ENCODE measurements at places on chromosomes 5 and 9. TPM values are rescaled to one million over a fixed set of nuclear protein-coding genes. Genes with fewer than 3 reads are reported as not detected.

Gene GNE
- 28.3 TPM for polyA plus RNA-seq

Gene NREP
- polyA plus RNA-seq: 35.1 TPM

Gene ZDHHC11
- 1.1 TPM for polyA plus RNA-seq

Gene SHC3
- polyA plus RNA-seq: 10.9 TPM

Gene BHMT
- 0.47 TPM for polyA plus RNA-seq

Gene PCA3
- not detected for polyA plus RNA-seq

Gene C5orf15
- polyA plus RNA-seq: 16.7 TPM

Gene TLX3
- polyA plus RNA-seq: not detected

Gene SIMC1
- 72.7 TPM for polyA plus RNA-seq

Gene NINJ1
- 135 TPM for polyA plus RNA-seq

Gene GPBP1
- polyA plus RNA-seq: 92.6 TPM

Gene PCDHB7
- 0.92 TPM for polyA plus RNA-seq

Gene CDH9
- polyA plus RNA-seq: 0.13 TPM

Gene STPG3
- polyA plus RNA-seq: not detected

Gene NR5A1
- 110 TPM for polyA plus RNA-seq

Gene ROR2
- polyA plus RNA-seq: 7.9 TPM

Gene FOXD4L5
- polyA plus RNA-seq: not detected

Gene IL13
- not detected for polyA plus RNA-seq

Gene CCDC180
- 18.4 TPM for polyA plus RNA-seq

Gene AP3S1
- 121 TPM for polyA plus RNA-seq

Gene TRIM36
- 1.6 TPM for polyA plus RNA-seq

Gene CYLC2
- polyA plus RNA-seq: not detected

Gene ENHO
- 0.24 TPM for polyA plus RNA-seq

Gene TAL2
- polyA plus RNA-seq: not detected

Gene SREK1
- 56.0 TPM for polyA plus RNA-seq

Gene PCDHA7
- polyA plus RNA-seq: 0.16 TPM

Gene FAM200C
- 6.8 TPM for polyA plus RNA-seq

Gene GMCL2
- polyA plus RNA-seq: not detected
